A549 treated with DMSO at 1 μM for 4 hours (cell line): ENCODE measurements at places on chromosomes 7 and 10. TPM values are rescaled to one million over a fixed set of nuclear protein-coding genes. Genes with fewer than 3 reads are reported as not detected.

Gene SLC13A1
- total RNA-seq: not detected in 5 replicates

Gene SRRM3
- total RNA-seq: 5.9 to 8.0 TPM (median 6.7 TPM) in 5 replicates

Gene JAZF1
- total RNA-seq: 4.5 to 6.6 TPM (median 5.3 TPM) in 5 replicates

Gene NKX6-2
- total RNA-seq: 0.10 to 0.25 TPM (median 0.23 TPM) in 5 replicates

Gene ARF5
- total RNA-seq: 150 to 207 TPM (median 158 TPM) in 5 replicates
